ENCODE measurements at places on chromosomes 2 and 18. TPM values are rescaled to one million over a fixed set of nuclear protein-coding genes. Genes with fewer than 3 reads are reported as not detected.

The EIF2AK2 gene
- 15.0 TPM for total RNA-seq

The ANTXR1 gene
- 34.5 TPM for total RNA-seq

DNA sequence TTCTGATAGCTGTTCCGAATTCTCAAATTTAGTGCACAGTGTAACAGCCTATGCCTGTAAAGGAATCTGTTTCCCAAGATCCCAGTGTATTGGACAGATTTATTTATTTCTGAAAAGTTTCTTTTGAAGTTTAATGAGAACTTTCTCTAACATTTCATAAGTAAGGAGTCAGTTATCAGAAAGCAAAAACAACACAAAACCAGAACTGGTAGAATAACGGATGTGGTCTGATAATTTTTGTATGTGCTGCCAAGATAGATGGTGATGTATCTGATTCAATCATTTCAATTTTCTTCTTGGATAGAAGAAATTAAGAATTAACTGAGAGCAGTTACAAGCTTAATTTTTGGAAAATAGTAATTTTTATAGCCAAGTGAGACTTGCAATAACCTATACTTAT is 374.3 kb downstream of the SOCS6 start:
- no peak for DNase-seq

- no peak for DNase-seq
These were observed 610.5 kb upstream of the LRRTM4 start for GRCh38 chr2:78132391-78133370.
